ENCODE measurements at places on chromosomes 5 and 9.

DNA sequence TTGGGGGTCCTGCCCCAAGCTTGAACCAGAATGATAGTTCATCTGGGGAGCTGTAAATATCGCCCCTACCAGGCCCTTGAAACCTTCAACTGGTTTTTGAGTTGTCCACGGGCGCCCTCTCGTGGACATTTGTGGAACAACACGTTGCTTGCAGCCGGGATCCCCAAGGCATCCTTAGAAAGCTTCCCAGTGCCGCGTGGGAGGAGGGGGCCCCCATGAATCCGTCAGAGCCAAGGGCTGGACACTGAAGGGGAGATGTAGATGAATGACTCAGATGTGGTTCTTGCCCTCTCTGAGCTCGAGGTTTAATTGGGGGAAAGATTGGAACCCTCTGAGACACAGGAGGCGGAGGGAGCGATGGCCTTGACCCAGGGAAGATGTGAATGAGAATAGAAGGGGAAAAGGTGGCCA lies 31.8 kb upstream of the ORM1 start:
- DNase-seq, result peak; percentile 39

DNA sequence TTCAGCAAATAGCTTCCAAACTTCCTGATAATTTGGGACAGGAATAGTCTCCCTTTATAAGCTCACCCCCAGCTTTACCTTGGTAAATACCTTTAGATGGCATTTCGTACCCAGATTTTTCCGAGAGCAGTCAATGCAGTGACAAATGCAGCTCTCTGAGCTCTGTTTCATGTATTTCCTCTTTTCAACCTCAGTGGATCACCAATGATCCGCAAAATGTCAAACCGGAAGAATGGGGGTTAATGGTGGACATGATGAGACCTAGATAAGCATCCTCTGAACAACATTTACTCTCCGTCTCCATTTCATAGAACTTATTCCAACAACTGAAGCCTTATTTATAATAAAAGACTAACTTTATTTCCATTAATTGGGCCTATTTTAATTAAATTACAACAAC lies 227.3 kb downstream of the MCTP1 start:
- no peak for DNase-seq

DNA sequence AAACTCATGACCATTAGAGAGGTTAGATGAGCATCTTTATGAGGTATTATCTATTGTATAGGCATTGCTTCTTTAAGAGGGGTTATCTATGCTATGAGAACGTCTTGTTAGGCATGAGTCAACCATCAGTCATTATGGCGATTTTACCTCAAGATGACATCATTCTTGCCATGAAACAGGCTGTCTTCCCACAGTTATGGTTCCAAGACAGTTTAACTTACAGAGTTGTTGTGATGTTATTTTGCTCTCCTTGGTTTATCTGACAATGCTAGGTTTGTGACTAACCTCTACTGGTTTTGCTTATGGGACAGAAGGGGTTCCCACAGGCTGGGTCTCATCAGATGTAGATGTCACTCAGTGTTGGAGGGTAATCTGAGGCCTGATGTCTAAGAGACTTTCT lies 1864.7 kb upstream of the ACO1 start:
- no peak for DNase-seq

GRCh38 chr5:52582313-52582712 lies 205.4 kb upstream of the ITGA1 start:
- no peak for DNase-seq

- no peak for DNase-seq
These were observed 9.4 kb upstream of the C5orf58 start for GRCh38 chr5:170223360-170223759.

DNA sequence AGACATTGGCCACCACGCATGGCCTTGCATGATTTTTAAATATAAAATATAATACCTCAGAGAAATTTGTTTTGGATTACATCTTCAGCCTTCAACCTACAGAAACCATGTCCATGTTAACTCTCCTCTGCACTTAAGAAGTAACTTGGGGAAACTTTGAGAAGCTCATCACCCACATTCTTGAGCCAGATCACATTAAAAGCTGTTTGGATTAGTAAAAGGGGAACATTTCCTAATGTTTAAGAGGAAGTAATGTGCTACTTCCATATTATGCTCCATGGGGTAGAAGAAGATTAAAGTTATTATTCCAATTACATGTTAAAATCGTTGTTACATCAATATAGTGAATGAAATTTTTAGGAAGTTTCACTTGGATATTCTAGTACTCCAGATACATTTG lies 10.4 kb upstream of the CEP120 start:
- no peak for DNase-seq

- no peak for DNase-seq
These were observed 21.2 kb downstream of the IL9 start for GRCh38 chr5:135874461-135874860.

- no peak for DNase-seq
These were observed 8.2 kb downstream of the TENT4A start for GRCh38 chr5:6721442-6721841.

GRCh38 chr5:30581198-30581935 lies 612.1 kb upstream of the CDH6 start:
- no peak for DNase-seq

GRCh38 chr5:72465601-72466563 lies 41.3 kb downstream of the ZNF366 start:
- no peak for DNase-seq

DNA sequence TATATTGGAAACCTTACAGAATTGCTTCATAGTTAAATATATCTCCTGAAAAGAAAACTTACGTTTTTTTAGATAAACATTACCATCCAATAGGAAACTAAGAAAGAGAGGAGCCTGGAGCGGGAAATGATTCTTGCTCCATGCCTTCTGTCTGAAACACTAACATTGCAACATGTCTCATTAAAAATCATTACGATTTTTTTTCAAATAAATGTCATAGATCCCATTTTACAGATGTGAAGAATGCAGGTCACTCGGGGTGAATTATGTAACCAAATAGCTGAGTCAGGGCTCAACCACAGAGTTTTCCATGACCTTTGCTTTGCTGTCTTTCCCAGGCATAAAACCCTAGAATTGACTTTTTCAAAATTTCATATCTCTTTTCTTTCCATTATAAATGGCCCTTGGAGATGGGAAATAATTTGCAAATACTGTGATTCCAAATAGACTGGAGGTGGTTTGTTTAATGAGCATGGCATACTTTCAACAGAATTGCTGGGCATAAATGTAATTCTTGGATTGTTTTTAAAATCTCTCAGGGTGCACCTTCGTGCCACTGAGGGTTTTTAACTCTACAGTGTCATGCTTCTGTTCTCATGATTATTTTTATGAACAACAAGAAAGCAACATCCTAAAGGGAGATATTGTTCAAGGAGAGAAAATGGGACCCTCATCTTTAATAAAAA lies 302.8 kb downstream of the EBF1 start:
- DNase-seq, result no peak

DNA sequence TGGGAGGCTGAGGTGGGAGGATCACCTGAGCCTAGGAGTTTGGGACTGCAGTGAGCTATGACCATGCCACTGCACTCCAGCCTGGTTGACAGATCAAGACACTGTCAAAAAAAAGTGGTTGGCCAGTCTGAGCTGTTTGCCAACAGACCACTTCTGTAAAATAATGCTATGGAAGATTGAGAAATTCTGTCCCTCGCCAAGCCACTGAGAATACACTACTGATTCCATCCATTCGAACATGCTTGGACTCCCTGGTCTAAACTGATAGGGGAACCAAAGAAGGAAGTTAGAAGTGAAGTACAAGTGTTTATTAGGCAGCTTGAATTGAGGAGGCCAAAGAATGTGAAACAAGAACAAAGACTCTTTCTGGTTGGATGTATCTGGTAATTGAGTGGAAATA lies 27.2 kb downstream of the ENC1 start:
- DNase-seq, result no peak

DNA sequence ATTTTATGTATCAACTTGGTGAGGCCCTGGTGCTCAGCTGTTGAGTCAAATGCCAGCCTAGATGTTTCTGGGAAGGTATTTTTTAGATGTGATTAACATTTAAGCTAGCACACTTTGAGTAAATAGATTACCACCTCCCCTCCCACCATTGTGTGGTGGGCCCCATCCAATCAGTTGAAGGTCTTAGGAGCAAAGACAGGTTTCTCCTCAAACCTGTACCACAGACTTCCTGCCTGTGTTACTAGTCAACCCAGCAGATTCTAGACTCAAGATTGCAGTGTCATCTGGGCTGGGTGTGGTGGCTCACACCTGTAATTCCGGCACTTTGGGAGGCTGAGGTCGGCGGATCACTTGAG lies 33.8 kb downstream of the MRPL36 start:
- no peak for DNase-seq

DNA sequence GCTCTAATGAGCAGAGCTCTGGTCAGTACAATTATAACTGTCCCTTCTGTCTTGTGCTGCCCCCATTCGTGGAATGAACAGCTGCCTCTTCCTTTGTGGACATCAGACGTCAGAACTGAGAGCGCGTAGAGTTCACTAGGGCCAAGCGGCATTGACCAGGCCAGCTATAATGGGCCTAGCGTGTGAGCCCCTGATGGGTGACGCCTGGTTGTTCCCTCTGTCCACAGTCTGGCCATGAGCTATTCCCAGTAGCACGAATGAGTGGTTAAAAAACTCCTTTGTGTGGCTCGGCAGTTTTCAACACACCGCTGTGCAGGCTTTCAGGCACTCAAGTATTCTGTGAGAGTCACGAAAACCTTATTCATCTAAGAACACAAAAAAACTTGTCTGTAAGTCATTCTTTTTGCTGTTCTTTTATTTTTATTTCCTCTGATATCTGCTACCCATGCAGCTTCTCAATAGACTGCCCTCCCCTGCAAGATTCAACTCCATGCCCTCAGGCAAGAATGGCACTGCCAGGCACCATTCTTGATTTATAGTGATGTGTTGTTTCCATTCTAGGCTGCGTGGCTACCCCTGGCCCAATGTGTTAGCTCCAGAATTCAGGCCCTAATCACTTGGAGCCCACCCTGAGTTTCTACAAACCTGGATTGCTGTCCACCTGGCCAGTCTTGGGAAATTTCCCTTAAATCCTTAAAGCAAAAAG lies 52.5 kb downstream of the ANKDD1B start:
- no peak for DNase-seq

DNA sequence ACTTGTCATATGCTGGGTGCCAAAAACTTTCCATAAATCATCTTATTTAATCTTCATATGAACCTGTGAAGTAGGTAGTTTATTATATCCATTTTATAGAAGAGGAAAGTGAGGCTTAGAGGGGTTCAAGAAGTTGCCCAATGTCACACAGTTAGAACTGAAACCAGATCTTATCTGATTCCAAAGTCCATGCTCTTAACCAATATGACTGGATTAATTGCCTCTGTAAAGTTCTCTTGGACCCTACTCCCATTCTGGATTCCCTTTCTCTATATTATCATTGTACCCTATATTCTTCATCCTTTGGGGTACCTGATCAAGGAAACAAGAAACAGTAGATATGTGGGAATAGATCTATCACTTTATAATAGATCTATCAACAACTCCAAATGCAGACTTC lies 64.5 kb upstream of the GCNT4 start:
- DNase-seq, result no peak

- no peak for DNase-seq
These were observed 46.8 kb upstream of the ELL2 start for GRCh38 chr5:96008487-96008886.

DNA sequence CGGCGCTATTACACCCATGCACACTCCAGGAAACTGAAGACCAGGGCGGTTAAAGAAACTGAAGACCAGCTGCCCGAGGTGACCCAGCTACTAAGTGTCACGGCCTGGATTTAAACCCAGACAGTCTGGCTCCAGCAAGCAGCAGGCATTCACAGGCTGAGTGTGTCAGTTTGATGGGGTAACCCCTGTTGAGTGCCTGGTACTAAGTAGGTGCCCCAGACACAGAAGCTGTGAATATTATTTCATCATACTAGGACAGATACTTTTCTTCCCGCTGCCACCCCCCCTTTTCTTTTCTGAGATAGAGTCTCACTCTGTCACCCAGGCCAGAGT lies 7.3 kb downstream of the ENG start:
- no peak for DNase-seq

DNA sequence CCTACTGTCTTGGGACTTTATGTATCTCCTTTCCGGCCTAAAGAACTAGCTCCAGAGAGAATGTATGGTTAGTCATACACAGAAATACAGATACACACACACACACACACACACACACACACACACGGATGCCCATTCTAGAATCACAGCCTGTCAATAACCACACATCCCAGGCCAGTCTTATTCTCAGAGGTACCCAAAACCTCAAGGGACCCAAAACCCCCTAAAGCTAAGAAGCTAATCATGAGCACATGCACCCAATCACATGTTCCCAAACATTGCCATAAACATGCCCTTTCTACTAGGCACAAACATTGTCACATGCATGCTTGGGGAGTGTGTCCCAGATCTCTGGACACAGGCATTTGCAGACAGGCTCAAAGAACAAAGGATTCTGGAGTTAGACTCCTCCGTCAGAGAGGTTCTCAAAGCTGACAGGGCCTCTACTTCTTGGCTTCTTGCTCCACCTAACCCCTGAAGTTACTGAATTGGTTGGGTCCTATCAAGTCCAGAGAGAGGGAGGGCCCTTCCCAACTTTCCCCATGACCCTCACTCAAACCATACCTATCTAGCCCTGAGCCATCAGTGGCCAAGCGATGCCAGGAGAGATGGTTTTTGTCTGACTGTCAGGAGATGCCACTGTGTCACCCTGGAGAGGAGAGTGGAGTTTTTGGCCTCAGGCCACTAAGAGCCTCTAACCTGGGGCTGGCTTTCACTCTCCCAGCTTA lies 78.7 kb downstream of the NRG2 start:
- no peak for DNase-seq

DNA sequence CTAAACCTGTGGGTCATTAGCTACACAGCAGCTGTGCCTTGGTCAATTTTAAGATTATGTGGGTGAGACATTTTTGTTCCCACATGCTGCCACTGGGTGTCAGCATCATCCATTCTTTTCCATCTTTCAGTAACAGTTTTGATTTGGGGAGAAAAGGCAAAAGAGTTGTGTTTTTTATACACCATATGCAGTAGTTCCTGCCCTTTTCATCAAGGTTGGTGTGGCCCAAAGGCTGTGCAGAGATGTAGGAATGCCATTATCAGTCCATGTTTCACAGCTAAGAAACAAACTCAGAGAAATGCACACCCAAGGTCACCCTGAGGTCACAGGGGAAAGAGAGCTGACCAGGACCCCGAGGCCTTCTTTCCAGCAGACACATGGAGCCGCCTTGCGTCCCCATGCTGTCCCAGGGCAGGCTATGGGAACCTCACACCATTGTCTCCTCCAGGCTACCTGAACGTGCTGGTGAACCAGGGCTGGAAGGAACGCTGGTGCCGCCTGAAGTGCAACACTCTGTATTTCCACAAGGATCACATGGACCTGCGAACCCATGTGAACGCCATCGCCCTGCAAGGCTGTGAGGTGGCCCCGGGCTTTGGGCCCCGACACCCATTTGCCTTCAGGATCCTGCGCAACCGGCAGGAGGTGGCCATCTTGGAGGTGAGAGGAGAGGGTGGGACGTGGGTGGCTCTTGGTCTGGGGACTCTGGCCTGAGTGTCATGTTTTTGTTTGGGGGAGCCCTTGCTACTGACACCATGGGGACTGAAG lies 27.8 kb upstream of the GRPEL2 start:
- peak; percentile 3 for DNase-seq

- DNase-seq, result no peak
These were observed 62.8 kb downstream of the GABRB2 start for GRCh38 chr5:161483721-161484120.
